Left colon (tissue), 2 donors: ENCODE measurements at places on chromosomes 1 and 21.

GRCh38 chr1:238861342-238862066 lies 524.9 kb upstream of the CHRM3 start:
- DNase-seq, result no peak

DNA sequence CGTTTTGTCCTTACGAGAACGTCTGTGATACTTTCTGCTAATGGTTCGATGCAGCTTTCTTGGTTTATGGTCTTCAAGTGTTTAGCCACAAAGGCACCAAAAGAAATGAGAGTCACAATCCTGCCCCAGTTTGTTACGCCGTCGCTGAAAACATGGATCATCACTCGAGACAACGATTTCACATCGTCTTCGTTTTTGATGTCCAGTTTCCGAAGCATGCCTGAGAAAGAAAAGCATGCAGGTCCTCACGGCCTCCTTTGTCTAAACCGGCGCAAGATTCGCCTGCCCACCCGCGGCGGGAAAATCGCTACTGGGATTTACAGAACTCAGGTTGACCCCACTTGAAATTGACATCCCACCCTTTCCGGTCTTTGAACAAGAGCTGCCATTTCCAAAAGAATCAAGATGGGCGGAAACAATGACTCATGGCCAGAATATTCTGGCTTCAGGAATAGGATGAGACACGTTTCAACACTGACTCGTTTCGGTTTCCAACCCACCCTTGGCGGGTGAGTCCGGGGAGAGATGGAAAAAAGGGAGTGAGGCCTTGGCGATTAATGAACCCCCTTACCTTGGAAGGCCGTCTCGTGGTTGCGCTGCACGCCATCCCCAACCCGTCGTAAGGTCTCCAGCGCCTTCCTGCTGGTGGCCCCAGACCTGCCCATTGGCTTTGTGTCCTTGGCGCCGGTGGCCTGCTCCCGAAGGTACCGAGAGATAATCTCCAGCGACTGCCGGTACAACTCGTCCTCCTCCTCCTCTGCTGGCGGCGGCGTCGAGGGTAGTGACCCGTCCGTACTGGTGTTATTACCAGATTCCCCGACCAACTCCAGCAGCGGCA lies 919 bp downstream of the MCL1 start:
- no peak for DNase-seq

DNA sequence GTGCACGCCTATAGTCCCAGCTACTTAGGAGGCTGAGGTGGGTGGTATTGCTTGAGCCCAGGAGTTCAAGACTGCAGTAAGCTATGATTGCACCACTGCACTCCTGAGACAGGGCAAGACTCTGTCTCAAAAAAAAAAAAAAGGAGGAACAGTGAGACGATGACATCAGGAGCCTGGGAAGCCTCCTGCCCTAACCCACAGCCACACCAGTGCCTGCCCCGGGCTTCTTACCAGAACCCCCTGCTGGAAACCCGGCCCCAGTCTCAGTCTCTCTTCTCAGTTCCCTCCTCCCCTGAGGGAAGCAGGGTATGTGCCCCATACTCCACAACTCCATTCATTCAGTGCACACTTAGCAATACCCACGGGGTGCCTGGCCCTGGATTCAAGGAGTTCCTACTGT lies 9.1 kb downstream of the COL8A2 start:
- DNase-seq, result no peak

GRCh38 chr1:62686822-62687221 lies 1.4 kb downstream of the DOCK7 start:
- no peak for DNase-seq

DNA sequence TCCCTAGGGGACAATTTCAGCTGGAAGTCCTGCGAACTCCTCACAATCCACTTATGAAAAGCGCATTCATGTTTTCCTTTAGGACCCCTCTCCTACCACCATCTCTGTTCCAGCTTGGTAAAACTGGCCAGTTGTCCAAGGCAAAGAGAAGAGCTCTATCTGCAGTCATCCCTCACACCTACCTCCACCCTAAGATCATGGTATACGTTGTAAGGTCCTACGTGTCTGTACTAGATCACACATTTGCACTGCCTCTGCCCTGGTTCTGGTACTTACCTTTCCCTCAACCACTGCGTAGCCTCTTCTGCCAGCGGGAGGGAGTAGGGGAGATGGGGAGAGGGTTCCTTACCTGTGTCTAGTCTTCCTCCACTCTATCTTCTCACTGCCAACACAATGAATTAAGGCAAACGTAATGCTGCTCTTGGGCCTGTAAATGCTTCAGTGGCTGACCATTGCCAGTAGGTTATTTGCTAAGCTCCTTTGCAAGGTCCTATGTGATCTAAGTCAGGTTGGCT lies 739 bp upstream of the NUP133 start:
- no peak for DNase-seq

GRCh38 chr1:14128096-14128495 lies 428.1 kb downstream of the PRDM2 start:
- no peak for DNase-seq

GRCh38 chr1:229046251-229046853 lies 224.6 kb upstream of the RAB4A start:
- no peak for DNase-seq

GRCh38 chr1:93607814-93608186 lies 73.8 kb downstream of the BCAR3 start:
- no peak for DNase-seq

GRCh38 chr1:13679651-13680050 lies 20.3 kb upstream of the PRDM2 start:
- DNase-seq, result no peak

DNA sequence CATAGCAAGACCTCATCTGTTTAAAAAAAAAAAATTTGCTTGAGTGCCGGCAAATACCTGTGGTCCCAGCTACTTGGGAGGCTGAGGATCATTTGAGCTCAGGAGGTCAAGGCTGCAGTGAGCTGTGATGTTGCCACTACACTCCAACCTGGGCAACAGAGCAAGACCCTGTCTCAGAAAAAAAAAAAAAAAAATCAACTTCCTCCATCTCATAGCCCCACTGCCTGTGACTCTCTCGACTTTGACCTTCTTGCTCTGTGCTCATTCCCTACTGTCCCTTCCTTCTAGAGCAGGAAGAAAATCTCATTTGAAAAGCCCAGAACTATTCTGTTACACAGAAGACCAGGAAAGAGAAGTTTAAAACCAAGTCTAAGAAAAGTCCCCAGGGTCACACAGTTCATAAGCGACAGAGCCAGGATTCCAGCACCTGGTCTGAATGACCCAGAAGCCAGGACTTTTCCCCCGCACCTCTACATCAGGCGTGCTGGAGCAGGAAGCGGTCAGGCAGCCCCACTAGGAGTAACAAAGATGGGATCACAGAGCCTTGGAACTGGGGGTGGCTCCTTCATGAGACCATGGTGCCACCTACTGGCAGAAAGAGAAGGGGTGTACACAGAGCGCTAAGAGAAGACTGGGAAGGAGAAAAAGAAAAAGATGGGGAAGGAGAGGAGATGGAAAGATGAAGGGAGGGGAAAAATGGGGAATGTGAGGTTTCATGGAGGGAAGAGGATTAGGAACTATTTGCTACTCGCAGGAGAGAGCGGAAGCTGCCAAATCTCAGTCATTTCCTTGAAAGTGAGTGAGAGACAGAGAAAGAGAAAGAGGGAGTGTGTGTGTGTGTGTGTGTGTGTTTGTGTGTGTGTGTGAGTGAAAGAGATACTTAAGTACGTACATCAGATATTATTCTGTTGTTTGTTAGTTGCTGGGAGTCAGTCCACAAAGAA lies 3.1 kb upstream of the P3R3URF start:
- DNase-seq, result peak; percentile 87

GRCh38 chr1:169701261-169702005 lies 10.0 kb downstream of the SELL start:
- no peak for DNase-seq

GRCh38 chr1:65011983-65012382 lies 45.6 kb upstream of the JAK1 start:
- no peak for DNase-seq

DNA sequence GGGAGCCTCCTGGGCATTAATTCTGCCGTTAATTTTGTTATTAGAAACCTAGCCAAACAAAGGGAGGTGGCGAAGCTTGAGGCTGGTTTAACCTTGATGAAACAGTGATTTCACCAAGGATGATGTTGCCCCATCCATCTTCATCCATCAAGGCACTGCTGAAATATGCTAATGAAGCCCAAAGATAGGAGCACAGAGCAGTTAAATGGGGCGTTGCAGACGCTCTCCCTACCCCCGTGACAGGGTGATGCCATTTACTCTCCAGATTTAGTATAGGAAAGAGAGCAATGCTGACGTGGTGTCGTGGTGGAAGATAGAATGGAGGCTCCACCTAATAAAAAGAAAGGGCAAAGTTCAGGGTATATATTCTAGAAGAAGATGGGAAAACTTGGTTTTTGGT lies 84.0 kb downstream of the PBX1 start:
- no peak for DNase-seq

- DNase-seq, result peak; percentile 36
Measured at GRCh38 chr1:39646232-39647081, 7.0 kb upstream of the HEYL start.

- no peak for DNase-seq
Measured at GRCh38 chr21:16304174-16305095, 574.7 kb downstream of the USP25 start.

DNA sequence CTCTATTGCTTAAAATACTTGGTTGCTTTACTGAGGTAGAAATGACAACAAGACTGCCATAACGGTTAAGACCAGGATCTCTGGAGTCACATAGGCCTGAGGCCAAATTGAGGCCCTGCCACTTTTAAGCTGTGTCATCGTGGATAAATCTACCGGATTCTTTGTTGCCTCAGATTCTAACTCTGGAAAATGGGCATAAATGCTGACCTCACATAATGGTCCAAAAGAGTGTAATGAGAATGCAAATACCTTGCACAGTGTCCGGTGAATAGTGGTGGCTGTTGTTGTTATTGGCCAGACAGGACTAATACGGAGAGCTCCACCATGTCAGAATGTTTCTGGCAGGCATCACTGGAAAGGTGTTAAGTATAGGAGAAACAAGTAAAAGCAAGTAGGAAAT lies 346.1 kb downstream of the LMO4 start:
- no peak for DNase-seq
